ENCODE measurements at places on chromosomes 6 and 20.

- DNase-seq: no peak
Measured at GRCh38 chr6:158960026-158960425, 40.0 kb downstream of the RSPH3 start.

DNA sequence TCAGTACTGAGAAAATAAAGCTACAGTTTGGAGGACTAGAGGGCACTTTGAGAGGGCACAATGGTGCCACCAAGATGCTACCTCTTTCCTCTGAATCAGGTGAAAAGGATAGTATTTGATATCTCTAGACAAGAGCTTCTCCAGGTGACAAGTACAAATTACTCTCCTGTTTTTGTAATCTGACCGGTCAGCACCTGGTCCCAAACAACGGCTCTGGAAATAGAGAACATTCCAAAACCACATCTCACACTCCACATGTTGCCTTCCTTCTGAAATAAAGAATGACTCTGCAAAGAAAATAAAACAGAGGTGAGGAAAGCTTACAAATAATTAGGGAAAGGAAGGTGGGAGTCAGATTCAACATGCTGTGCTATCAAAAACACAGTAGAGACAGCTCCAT lies 51.3 kb upstream of the CITED2 start:
- DNase-seq: no peak

- no peak for DNase-seq
Measured at GRCh38 chr20:57112448-57112847, 154.0 kb downstream of the BMP7 start.

GRCh38 chr6:28081486-28081751 lies 1.1 kb downstream of the ZNF165 start:
- no peak for DNase-seq

- no peak for DNase-seq
Measured at GRCh38 chr6:56076033-56076432, 171.3 kb downstream of the COL21A1 start.

DNA sequence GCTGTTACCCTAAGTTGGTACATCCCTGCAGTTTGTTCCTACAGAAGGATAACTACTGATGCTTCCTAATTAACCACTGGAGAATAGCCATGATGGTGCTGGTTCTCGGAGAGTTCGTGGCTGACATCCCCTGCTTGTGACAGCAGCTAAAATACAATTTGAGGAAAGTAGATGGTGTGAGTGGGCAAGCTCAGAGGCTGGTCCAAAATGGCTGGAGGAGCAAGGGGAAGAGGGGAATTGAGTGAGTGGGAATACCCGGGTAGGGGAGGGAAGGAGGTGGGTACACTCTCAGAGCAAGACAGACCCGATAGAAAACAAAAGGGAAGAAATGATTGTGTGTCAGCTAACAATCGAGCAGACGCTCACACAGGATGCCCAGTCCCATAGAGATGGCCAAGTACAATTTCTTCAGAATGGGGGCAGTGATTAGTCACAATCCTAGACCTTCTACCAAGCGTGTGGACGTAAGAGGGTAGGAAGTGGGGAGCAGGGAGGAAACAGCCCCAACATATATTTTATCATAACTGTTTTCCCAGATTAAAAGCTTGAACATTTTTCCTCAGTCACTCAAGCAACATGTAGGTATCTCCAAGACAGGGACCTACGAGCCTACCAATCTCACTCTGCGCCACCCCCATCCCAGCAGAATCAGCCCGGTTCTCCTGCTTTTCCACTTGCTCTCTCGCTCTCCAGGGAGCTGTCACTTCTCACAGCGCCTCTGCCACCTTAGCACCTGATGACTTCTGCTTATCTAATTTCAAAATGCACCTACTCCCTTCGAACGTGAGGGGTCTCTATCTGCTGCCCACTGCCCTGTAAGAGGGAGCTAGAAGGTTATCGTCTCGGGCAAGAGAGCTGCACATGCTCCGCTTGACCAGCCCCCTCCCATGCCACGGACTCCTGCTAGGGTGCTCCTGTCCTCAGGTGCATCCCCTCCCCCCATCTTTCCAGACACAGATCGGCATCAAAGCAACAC lies 26.2 kb downstream of the RIPOR2 start:
- DNase-seq: no peak

- no peak for DNase-seq
Measured at GRCh38 chr6:23647045-23647444, 479.0 kb upstream of the NRSN1 start.

- no peak for DNase-seq
Measured at GRCh38 chr20:48986899-48987298, 59.2 kb upstream of the CSE1L start.

DNA sequence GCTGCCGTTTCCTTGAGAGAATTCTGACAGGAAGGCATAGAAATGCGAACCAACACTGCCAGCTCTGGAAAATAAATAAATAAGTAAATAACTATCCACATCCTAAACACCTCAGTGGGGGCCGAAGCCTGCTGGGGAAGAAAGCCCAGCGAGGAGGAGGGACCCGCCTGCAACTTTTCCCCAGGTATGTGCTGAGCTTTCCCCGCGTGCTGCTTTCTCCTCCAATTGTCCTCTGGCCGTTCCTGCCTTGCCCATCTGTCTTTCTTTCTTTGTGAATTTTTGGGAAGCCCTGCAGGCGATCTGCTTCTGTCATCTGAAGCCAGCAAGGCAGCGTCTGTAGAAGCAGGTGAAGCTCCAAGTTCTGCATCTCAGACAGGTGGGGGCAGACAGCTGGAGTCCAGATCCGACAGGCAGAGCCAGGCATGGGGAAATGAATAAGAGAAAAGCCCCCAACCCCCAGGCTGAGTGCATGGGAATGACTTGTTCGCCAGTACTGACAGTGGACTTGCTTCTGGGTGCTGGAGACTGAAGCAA lies 49.2 kb upstream of the IL17A start:
- no peak for DNase-seq

- no peak for DNase-seq
Measured at GRCh38 chr6:136527831-136528230, 22.4 kb downstream of the MAP7 start.

DNA sequence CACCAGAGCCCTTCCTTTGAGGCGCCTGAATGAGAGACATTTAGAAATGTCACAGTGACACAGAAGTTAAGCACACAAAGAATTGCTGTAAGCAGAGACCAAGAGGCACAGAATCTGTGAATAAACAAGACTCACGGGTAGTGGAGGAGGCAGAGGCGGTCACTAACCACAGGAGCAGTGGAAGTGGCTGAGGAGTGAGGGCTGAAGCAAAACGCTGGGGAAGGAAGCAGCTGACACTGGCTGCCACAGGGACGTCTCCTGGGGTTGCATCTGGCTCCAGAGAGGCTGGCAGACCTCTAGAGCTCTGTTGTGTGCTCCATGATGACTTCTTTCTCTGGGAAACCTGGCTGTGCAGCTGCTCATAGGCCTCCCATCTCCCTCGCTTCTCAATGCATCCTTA lies 65.0 kb upstream of the SLC2A12 start:
- DNase-seq: no peak

- DNase-seq: no peak
Measured at GRCh38 chr6:38554700-38555413, 84.9 kb downstream of the BTBD9 start.
